ENCODE measurements at places on chromosomes 5 and 9.

DNA sequence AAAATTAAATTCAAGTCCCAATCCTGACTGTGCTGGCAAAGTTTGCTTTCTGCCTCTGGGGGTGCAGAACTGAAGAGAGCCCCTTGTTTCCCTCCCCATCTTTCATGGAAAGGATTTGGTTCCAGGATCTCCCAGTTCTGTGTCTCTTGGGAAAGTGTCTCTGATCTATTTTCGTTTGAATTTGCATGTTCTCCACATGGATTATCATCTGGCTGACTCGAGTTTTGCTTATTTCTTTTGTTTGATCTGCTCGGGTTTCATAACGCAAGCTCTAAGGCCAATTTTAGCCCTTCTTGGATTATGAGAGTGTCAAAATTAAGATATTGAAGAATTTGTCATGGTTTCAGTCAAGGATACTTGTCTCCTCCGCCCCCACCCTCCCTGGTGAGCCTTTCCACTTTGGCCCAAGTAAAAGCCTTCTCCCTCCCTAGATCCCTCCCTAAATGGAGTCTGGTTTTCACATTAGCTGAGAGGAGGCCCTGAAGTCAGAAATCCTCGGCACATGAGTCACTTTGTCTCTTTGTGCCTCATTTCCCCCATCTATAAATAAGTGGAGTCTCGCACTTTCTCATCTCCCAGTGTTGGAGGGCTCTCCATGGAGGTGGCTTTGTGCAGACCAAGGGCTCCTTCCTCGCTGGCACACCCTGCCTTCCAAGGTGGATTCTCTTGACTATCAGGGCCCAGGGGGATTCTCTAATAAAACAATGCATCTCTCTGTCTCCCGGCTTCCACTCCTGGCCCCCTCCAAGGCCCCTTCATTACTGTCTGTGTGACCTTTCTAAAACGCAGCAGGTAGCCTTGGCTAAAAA lies 17.3 kb downstream of the ADRB2 start:
- no peak for DNase-seq

GRCh38 chr9:127975376-127976315 lies 5.1 kb downstream of the EEIG1 start:
- no peak for DNase-seq

- DNase-seq: peak; percentile 72
Measured at GRCh38 chr5:157476702-157477408, 16.8 kb downstream of the NIPAL4 start.

GRCh38 chr9:120710110-120710981 lies 3.9 kb downstream of the MEGF9 start:
- no peak for DNase-seq

DNA sequence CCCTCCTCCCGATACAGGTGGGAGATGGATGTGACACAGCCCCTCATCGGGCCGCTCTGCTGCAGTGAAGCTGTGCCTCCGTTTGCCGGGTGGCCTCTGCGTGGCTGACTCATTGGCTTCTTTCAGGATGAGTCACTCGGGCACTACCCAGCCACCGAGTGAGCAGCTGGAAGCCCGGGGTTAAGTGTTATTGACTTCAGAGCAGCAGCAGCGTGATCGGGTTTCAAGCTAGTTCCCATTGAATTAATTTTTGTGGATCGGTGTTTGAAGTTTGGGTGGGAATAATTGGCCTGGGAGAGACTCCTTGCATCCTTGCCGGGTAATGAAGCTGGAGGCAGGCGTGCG lies 266.4 kb upstream of the IRX4 start:
- DNase-seq: no peak

- no peak for DNase-seq
Measured at GRCh38 chr5:174175716-174176268, 130.3 kb downstream of the NSG2 start.

DNA sequence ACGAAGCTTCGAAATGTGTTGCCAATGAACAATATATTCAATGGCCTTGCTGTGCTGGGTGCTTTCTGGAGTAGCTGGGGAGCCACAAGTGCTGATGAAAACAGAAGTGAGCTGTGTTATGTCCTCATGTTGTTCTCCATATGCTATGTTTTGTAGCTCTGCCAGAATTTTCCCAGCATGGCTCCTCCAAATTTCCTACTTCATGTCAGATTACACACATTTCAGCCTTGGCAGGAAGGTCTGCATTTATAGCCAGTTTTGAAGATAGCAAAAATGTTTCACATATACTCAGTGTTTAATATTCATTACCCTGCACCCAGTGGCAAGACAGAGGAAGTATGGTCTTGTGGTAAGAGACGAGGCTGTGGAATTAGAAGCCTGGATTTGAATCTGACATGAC lies 22.6 kb upstream of the NMUR2 start:
- no peak for DNase-seq

GRCh38 chr5:8500426-8500825 lies 631.5 kb downstream of the MTRR start:
- no peak for DNase-seq

- DNase-seq: no peak
Measured at GRCh38 chr9:77392328-77392727, 215.0 kb downstream of the VPS13A start.

GRCh38 chr5:88778736-88779135 lies 104.2 kb downstream of the MEF2C start:
- DNase-seq: no peak

GRCh38 chr5:86374611-86375010 lies 243.1 kb upstream of the COX7C start:
- DNase-seq: no peak

DNA sequence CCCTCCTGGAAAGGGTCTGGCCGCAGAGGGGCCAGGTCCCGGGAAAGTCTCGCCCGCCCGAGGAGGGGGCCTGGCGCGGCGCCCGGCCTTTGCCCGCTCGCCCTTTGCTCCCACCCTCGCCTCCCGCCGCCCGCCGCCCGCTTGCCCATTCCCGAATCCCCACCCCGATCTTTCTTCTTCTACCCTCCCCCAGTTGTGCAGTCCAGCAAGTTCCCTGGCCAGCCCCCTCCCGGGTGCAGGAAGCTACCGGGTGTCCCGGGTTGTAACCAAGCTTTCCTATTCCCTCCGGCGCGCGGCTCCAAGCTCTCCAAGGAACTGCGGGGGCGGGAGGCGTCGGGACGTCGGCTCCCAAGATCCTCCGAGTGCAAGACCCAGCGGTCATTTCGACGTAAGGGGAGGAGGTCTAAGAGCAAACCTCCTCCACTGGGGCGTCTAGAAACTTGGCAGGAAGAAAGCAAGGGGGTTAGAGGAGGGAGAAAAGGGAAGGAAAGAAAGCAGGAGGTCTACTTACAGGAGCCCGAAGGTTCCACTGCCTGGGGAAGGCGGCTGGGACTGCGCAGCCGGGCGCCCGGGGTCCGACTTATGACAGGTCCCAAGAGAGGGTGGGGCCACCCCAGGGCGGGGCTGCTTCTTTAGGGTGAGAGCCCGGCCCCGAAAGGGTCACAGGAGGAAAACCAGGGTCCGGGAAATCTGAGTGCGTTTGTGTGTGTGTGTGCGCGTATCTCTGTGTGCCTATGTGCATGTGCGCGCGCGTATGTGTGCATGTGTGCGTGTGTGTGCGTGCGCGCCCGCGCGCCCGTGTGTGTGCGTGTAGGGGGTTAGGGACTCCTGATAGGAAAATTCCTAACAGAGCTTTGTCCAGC lies at the start of gene PTGR1:
Gene PTGR1, minus strand, starts transcription at position 556 of the 863 bp plus-strand sequence. CDS start 2,225 bp downstream, outside the sequence.
- DNase-seq: peak; percentile 60

DNA sequence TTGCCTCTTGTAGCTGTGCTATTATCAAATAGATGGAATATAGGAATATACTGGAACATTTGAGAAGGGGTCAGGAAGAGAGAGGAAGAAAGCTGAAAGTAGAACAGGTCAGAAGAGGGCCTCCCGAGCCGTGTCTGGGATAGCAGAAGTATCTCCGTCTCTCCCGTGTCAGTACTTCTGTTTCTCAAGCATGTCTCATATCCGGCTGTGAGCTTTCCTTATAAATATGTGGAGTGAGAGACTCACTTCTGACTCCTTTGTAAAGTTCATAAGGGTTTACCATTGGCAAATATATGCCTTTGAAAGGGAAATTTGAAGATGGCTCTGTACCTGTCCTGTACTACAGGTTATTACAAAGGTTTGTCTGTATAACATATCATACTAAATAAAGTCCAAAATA lies 50.3 kb downstream of the MOCS2 start:
- DNase-seq: no peak

- no peak for DNase-seq
Measured at GRCh38 chr5:18141222-18141621, 507.0 kb downstream of the TAF11L14 start.

DNA sequence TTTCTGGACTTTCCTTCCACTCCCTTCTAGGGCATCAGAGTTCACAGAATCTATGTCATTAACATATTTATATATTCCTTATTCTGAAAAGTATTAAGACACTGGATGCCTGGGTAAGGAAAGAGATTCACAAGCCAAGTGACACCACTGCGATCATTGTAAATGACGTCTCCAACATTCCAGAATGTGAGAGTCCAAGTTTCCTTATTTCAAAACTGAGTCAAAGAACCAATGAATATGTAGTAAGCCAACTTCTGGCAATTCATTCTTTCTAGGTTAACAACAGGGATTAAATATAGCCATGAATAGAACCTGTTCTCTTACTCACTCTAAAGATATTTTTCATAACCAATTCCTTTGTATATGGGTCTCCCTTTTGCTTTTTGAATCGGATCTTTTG lies 18.1 kb downstream of the RAI14 start:
- no peak for DNase-seq

- DNase-seq: no peak
Measured at GRCh38 chr9:88045686-88046085, 71.4 kb upstream of the CDK20 start.

GRCh38 chr9:72949918-72950325 lies 2.9 kb downstream of the ALDH1A1 start:
- no peak for DNase-seq

GRCh38 chr5:159061179-159061796 lies 38.4 kb downstream of the EBF1 start:
- DNase-seq: no peak

DNA sequence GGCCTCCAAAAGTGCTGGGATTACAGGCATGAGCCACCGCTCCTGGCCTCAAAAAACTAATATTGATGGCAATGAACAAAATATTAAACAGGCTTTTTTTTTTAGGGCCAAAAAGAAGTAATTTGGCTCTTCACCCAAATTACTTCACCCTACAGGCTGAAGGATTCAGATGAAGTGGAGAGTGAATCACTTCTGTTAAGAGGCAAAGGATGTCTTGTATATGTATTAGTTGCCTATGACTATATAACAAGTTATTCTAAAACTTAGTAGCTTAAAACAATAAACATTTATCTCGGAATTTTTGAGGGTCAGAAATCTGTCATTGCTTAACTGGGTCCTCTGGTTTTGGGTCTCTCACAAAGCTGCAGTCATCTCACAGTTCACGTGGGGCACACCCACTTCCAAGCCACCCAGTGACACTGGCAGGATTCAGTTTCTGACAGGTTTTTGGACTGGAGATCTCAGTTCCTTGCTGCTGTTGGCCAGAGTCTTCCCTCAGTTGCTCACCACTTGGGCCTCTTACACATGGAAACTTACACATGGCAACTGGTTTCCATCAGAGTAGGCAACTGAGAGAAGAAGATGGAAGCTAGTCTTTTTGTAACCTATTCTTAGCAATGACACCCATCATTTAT lies 66.7 kb downstream of the IQGAP2 start:
- no peak for DNase-seq

GRCh38 chr5:12392246-12392645 lies 488.0 kb upstream of the CTNND2 start:
- DNase-seq: no peak

GRCh38 chr5:179509239-179509638 lies 41.1 kb upstream of the RUFY1 start:
- no peak for DNase-seq

GRCh38 chr5:151648988-151649387 lies 37.7 kb downstream of the SPARC start:
- no peak for DNase-seq

DNA sequence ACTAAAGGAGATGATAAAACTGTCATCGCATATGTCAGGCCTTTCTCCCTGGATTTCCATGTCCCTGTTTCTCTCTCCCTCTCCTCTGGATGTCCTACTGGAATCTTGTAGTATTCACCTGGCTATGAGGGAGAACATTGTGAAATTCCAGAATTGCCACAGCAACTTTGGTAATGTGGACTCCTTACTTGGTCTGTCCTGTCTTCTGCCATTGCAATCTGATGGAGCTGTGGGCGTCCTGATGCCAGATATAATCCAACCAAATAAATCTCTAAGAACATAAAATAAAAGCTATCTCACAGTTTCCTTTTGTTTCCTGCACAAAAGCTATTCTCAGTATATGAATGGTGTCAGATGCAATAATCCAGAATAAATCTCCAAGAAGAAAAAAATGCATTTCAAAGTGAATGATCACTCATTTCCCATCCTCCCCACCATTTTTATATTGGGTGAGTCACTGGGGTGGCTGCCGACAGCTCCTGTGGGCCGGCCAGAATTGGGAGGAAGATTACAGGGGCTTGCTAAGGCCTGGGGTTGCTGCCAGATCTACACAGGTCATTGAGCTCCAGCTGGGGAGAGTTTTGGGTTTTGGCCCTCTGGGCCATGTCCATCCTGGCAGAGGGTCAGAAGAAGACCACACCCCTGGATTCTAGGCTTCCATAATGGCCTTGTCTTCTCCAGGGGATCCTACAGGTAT lies 160.7 kb upstream of the PITX1 start:
- DNase-seq: no peak

- no peak for DNase-seq
Measured at GRCh38 chr5:150557509-150557872, 49.6 kb downstream of the NDST1 start.

- no peak for DNase-seq
Measured at GRCh38 chr5:172059661-172060100, 53.2 kb upstream of the FBXW11 start.

DNA sequence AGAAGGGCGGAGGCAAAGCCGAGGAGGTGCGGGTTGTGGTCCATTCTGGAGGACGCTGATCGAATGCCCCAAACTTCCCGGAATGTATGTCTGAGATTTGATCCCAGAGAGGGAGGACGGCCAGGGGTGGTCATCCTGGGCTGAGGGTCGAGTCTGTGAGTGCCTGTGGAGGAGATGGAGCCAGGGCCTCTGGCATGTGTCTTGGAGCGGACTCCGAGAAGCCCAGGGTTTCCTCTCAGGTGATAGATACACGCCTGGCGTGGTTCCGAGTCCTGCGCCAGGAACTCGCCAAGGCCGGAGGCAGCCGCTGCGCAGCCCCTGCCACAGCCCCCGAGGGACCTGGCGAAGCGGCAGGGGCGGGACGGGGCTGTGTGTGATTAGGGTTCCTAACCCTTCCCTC lies 363 bp downstream of the ZNF454 start:
- no peak for DNase-seq

DNA sequence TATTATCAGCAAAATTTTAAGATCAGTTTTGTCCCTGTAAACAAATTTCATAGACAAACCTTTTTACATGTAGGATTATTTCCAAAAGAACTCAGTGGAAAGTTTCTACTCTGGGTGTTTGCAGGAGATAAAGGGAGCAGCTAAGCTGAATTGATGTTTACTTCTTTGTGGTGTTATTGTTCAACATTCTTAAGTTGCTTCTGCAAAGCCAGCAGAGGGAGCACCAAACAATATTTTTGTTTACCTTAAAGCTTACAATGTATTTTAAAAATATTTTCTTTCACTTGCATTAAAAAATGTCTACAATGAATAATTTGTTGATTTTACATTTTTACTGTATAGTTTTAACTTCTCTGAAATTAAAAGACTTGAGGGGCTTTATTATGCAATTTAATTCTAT lies 135.4 kb downstream of the ATG10 start:
- DNase-seq: no peak

GRCh38 chr5:53237876-53238275 lies 128.3 kb upstream of the MOCS2 start:
- DNase-seq: no peak
